Endothelial cell (in vitro differentiated cells): ENCODE measurements at places on chromosomes 1 and 21. TPM values are rescaled to one million over a fixed set of nuclear protein-coding genes. Genes with fewer than 3 reads are reported as not detected.

DNA sequence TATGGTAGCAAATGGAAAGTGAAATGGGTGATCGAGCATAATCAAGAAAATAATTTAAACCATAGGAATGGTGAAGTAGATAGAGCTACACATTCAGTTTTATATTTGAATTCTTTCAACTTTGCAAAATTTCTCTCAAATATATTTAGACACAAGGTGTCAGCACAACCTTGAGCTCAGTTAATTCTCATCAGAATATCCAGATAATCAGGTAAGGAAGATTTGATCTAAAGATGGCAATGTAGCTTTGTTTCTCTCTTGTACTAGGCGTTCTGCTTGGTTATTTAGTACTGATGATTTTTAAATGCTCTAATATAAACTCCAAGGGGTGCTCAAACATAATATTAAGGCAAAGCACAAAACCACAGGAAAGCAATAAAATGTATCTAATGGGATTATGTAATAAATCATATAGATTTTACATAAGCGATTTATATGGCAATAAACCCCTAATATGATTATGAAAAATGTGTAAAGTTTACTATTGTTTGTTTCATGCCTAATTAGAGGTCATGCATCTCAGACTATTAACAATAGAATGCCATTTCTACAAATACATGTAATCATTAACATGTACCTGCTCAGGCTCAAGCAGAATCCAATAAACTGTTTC lies 32.4 kb upstream of the SERTAD4 start:
- DNase-seq = no peak

- DNase-seq = no peak
These were observed at the start of gene GBP1 for GRCh38 chr1:89065079-89065868. Gene GBP1, minus strand, starts transcription at chr1:89065208. Its CDS starts 1,974 bp downstream, at chr1:89063234.

The MROH9 gene
- not detected for total RNA-seq

DNA sequence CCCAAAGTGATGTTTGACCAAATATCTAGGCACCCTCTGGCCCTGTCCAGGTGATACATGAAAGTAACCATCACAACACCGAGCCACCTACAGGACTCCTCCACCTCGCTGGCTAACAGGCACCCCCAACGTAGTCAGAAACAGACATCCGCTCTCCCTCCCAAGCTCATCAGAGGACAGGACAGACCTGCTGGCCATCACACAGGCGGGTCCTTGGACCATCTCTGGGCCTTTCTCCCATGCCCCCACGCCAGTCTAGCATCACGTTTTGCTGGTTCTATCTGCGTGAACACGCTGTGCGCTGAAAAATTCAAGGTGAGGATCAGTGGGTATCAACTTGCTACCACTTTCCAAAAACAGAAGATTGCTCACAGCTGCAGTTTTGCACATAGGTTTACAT lies 21.4 kb upstream of the ADARB1 start:
- no peak for DNase-seq

- DNase-seq = no peak
These were observed 106.5 kb upstream of the GADD45A start for GRCh38 chr1:67578397-67579020.

- no peak for DNase-seq
These were observed 38.8 kb downstream of the PLXNA2 start for GRCh38 chr1:208205216-208206013.

The BTBD8 gene
- 4.0 TPM for total RNA-seq

DNA sequence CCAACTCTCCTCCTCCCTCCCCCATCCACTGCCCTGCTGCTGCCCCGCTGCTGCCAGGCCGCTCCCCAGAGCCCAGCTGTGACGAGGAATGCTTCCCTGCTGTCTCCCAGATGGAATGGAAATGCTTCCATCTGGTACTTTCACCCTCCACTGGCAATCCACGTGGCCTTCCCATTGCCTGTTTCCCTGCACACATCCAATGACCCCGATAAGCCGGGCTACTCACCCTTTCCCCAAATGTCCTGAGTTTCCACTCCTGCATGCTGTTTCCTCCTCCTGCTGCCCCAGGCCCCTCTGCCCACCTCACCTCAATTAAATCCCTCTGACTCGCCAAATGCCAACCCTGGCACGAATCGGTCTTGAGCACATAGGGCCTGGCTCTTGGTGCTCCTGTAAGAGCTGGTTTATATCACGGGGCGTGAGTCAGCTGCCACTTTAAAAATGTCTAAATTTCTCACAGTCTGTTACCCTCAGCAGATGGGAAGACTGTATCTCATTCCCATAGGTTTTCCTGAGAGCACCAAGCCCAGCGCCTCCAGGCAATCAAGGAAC lies 36.4 kb downstream of the MRAP start:
- no peak for DNase-seq

DNA sequence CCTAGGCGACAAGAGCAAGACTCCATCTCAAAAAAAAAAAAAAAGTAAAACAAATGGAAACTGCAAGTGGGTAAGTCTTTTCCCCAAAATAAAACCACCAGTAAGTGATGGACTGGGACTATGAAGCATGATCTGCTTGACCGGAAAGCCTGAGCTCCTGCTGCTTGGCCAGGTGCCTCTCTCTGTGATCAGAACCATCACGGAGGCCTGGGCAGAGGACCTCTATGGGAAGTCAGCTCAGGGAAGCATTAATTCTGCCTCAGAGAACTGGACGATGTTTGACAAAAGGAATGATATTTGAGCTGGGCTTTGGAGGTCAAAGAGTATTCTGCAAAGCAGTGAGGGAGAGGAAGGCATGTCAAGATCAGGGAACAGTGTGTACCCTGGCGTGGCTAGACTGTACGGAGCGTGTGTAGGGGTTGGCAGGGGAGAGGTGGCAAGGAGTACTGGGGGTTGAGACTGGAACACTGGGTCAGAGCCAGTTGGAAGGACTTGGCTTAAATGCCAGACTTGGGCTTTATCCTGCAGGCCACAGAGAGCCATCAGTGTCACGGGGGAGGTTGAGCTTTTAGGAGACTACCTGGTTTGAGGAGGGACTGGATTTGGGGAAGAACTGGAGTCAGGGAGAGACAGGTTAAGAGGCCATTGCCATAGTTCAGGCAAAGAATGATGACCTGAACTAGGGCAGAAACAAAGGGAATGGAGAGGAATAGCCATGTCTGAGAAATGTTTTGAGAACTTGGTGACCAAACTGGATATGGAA lies 16.4 kb downstream of the ATP1A2 start:
- no peak for DNase-seq

The ADAMTSL4 gene
- 0.36 TPM for total RNA-seq

GRCh38 chr1:175562452-175562851 lies 180.9 kb downstream of the TNR start:
- DNase-seq = no peak

The GBP4 gene
- total RNA-seq = 75.5 TPM

GRCh38 chr1:151006327-151007052 lies at the start of gene MINDY1:
Gene MINDY1, minus strand, starts transcription at chr1:151006902. Its CDS starts 4,285 bp downstream, at chr1:151002617.
- peak; percentile 57 for DNase-seq

GRCh38 chr1:156752843-156753482 lies 1.5 kb upstream of the HDGF start:
- DNase-seq = no peak

DNA sequence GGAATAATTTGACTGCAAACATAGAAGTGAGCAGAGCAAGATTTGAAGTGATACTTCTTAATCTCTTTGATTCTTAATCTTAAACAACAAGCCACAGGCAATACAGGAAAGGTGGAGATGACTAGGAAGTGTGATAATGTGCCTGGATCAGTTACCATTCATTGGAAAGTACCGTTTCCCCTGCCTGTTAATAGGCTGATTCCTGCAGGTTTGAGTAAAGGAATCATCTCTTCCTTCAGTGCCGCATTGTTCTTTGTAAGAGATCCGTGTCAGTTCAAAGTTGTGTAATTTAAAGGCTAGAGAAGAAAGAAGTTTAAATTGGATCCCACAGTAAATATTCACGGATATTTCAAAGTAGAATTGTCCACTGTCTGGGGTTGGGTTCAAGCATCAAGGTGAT lies 43.5 kb upstream of the BCL10 start:
- DNase-seq = no peak

GRCh38 chr21:21682172-21682571 lies 684.0 kb downstream of the NCAM2 start:
- DNase-seq = no peak

- no peak for DNase-seq
These were observed 9.5 kb downstream of the SIPA1L2 start for GRCh38 chr1:232620356-232620969.

DNA sequence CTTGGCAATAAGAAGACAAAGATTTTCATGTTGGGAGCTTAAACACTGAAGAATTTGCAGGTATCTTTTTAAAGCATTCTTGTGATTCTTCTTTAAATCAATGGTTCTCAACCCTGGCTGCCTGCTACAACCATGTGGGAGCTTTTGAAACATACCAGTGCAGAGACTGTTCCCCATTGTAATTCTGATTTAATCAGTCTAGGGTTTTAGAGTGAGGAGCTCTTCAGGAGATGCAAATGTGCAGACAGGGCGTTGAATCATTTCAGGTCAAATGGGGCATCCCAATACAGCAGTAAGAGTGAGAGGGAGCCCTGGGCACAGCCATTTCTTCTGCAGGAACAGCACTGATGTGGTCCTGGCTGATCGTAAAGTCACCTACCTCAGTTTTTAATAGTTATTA lies 24.3 kb downstream of the KCNJ6 start:
- no peak for DNase-seq

GRCh38 chr1:32962248-32962896 lies 2.2 kb downstream of the RNF19B start:
- DNase-seq = no peak
